ENCODE measurements at places on chromosomes 4 and X.

- DNase-seq = no peak
These were observed 64.7 kb downstream of the TMEM156 start for GRCh38 chr4:38967260-38968095.

GRCh38 chr4:74158466-74159142 is 686 bp downstream of the MTHFD2L start:
- DNase-seq = no peak

GRCh38 chr4:158285429-158286216 is 75.3 kb downstream of the TMEM144 start:
- no peak for DNase-seq

DNA sequence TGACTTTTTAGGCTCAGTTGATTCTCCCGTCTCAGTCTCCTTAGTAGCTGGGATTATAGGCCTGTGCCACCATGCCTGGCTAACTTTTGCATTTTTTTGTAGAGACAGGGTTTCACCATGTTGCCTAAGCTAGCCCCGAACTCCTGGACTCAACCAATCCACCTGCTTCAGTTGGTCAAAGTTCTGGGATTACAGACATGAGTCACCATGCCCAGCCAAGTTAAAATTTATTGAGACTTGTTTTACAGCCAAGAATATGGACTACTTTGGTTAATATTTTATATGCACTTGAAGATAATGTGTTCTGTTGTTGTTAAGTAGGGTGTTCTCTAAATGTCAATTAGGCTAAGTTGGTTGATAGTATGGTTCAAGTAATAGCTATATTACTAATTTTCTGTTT is 58.7 kb downstream of the CYTL1 start:
- DNase-seq = no peak

DNA sequence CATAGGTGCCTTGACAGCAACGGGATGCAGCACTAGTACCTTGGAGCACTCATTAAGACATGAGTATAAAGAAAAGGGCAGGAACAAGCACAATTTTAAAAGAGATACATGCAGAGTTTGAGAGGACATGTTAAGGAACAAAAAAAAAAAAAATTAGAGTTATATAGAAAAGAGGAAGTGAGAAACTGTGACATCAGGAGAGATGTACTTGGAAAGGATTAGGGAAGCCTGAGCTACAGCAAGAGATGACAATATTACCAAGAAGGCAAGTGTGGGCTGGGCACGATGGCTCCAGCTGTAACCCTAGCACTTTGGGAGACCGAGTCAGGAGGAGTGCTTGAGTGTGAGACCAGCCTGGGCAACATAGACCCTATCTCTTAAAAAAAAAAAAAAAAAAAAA is 37.4 kb downstream of the GPR143 start:
- DNase-seq = no peak

GRCh38 chr4:82261084-82261483 is 112.7 kb downstream of the HNRNPD start:
- no peak for DNase-seq

Measured in left forelimb (tissue), 1 donor.